ENCODE measurements at places on chromosomes 7 and 10.

DNA sequence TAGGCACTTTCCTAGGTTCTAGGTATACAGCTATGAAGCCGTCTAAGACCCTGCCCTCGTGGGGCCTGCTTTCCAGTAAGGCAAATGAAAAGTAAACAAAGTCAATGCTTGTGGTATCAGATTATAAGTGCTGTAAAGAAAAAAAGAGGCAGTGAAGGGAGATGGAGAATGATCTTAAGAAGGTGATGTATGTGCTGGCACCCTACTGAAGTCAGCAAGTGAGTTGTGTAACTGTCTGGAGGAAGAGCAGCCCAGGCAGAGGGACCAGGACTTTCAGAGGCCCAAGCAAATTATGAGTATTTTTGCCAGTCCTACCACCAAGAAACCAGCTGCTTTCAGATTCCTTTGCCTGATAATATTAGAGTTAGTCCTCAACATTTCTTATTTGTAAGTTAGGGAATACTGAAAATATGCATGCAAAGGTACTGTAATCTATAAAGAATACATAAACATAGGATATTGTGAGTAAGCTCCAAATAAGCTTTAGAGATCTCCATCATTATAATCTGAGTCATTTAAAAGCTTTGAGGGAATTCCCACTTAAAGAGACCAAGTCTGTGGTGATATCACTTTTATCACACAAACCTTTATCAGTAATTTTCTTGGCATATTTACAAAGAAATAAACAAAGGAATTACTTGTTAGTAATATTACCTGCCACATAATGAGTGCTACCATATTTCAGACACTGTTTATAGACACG, 329.2 kb upstream of the LRGUK start:
- peak; percentile 51 for DNase-seq

DNA sequence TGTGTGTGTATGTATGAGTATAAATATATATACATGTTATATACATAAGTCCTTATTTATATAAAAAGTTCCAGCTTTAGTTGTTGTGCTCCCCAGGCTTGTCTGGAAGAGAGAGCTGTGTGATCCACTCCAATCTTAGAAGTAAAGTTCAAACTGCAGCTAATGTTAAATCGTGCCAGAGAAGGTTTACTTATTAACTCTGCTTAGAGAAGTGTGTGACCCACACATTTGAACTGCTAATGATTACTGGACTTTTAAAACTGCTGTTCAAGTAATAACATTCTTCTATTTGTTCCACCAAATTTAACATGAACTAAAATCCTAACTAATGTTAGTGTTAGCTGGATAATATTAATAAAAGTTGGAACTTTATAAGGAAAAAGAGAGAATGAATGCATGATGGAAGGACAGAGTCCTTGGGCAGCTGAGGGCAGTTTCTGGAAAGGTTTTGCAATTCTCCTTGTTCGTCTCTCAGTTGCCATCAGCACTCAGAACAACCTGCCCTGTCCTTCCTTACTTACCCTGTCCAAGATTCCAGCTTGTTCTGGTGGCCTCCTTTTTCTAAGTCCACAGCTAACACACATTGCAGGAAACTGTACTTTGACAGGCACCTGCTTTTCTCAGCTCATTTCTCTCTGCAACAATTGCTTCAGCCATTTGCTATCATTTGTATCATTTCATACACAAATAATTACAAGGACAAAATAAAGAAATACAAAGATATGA, 162.6 kb downstream of the FAM107B start:
- DNase-seq, result no peak

DNA sequence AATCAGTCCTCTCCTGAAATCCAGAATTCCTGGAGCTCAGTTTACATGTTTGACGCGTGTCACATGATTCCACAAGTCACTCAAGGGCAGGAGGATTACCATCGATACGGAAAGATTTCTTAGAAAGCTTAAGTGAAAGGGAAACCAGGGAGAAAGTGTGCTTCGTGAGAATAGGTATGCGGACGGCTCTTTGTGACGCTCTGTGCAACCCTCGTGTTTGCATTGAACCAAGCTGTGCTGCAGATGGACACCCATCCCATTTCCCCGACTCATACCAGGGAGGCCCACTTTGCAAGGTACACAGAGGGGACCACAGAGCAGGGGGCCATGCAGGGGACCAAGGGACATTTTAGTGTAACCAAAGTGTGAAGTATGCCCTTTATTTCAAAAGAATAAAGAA, 43.2 kb downstream of the IKZF1 start:
- DNase-seq, result no peak

GRCh38 chr7:157938211-157938610, 601.4 kb downstream of the DNAJB6 start:
- no peak for DNase-seq

DNA sequence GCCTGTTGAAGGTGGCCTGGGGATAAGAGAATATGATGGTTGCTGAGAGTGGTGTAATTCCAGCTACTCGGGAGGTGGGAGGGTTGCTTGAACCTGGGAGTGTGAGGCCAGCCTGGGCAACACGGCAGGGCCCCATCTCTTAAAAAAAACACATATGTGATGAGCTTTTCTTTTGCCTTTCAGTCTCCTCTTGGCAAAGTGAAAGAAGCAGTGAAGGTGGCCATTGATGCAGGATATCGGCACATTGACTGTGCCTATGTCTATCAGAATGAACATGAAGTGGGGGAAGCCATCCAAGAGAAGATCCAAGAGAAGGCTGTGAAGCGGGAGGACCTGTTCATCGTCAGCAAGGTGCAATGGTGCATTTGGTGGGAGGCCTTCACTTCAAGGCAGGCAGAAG, 3.1 kb downstream of the AKR1B10 start:
- no peak for DNase-seq

DNA sequence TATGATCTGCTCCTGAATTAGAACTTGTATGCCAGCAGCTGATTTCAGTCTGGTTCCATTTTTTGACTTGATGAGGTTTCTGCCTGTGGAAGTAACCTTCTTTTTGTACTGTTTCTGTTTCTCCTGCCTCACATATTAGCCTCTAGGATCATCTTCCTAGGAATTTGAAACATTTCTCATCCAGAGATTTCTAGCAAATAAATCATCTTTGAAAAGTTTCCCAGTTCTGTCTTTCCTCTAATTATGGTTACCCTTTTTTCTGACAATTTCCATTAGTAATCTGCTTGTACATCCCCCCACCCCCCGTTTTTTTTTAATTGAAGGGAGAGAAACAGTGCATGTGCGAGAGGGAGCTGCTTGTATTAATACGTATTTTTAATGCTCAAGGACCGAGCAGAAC, 92.2 kb downstream of the NRF1 start:
- DNase-seq, result no peak

DNA sequence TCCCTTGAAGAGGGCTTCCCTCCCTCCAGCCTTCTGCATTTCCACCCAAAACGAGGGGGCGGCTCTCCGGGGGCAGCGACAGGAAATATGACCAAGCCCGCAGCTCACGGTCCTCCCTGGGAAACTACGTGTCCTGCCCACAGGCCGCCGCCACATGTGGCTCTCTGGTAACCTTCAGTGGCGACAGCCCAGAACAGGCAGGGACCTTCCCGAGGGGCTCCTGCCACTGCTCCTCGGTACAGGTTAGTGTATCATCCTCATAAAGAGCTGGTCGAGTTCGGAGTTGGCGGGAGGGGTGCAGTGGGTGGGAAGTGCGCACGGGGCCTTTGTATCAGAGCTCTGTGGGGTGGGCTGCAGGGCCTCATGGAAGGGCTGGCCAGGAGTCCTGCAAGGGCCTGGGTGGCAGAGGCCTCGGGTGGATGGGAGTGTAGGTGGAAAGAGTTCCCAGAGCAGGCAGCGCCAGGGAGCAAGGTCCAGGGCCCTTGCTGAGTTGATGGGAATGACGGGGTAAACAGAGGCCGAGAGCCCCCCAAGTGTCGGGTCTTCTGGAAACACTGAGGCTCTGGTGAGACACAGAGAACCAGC, 66.0 kb downstream of the TCERG1L start:
- DNase-seq, result no peak

DNA sequence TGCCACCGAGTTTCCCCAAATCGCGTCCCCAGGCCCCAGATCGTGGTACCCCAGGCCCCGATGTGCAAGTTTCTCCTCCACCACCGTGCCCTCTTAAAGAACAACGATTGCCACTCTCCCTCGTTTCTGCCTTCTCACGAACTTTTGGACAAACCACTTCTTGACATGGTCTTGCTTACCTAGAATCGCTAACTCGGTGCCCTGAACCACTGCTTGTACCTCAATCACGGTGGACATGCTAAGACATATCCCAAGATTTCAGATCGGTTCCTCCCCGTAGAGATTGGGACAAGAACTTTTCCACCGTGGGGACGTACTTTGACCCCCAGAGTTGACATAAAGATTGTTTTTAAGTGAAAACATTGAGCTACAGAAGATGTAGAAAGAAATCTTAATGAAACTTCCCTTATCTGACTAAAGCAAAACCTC, 477 bp upstream of the ZC3HAV1 start:
- DNase-seq, result peak; percentile 17

GRCh38 chr10:31313396-31313795, 5.6 kb upstream of the ZEB1 start:
- no peak for DNase-seq

- peak; percentile 41 for DNase-seq
Observed at GRCh38 chr7:77799078-77799964, 748 bp downstream of the PHTF2 start.

DNA sequence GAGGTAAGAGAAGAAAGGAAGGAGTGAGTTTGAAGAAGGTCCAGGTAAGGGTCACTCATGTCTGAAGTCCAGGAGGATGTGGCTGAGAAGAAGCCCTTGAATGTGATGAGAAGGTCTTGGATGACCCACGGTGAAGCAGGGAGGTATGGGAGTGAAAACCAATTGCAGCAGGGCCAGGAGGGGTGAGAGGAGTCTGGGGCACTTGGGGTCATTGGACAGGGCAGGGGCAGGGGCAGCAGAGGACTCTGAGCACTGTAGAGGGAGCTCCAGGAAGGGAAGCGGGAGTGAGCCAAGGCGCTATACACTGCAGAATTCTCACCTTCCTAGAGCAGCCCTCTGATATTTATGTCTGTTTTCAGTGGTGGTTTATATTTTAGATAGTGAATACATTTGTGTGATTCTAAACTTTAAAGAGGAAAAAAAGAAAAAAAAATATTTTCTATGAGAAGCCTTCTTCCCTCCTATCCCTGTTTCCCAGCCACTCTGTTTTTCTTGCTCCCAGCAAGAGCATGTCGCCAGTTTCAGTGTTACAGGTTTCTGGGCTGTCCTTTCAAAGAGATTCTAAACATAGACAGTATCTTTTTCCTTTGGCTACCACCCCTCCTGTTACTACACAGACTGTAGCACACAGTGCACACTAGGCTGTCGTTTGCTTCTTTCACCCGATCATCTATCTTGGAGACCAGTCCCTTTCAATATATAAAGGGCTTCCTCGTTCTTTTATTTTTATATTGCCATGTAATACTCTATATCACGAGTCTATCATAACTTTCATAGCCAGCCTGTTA, 24.5 kb downstream of the BLVRA start:
- DNase-seq, result no peak

DNA sequence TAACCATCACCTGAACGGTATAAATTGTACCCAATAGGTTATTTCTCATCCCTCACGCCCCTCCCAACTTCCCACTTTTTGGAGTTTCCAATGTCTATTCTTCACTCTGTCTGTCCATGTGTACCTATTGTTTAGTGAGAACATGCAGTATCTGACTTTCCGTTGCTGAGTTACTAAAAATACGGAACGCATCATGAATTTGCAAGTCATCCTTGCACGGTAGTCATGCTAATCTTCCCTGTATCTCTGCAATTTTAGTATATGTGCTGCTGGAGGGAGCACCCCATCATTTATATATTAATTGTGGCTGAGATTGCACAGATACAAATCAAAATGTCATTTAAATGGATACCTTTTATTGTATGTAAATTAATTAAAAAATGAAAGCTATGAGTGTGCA, 75.7 kb upstream of the SFMBT2 start:
- no peak for DNase-seq

DNA sequence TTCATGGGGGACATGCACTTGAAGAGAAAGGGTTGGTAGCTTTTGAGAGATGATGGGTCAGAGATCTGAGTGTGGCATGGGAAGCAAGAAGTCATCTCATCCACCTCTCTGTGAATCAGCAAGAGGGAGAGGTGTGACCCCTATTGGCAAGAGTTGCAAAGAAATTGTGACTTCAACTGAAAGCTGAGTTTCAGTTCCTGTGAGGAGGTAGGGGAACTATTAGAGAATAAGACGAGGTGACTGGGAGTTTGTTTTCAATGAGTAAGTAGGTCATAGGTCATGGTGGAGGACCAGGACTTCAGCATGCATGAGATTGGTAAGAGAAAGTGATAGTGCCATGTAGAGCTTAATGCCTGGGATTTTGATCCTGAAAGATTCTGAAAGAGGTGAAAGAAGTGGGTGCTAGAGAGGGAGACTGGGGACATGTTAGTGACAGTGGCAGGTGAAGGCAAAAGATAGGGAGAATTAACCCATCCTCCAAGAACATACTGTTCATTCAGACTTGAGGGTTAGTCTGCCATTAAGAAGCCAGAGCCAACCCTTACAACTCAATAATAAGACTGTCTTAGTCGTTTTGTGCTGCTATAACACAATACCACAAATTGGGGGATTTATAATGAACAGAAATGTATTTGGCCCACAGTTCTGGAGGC, 75.5 kb upstream of the CAPZA2 start:
- peak; percentile 73 for DNase-seq

DNA sequence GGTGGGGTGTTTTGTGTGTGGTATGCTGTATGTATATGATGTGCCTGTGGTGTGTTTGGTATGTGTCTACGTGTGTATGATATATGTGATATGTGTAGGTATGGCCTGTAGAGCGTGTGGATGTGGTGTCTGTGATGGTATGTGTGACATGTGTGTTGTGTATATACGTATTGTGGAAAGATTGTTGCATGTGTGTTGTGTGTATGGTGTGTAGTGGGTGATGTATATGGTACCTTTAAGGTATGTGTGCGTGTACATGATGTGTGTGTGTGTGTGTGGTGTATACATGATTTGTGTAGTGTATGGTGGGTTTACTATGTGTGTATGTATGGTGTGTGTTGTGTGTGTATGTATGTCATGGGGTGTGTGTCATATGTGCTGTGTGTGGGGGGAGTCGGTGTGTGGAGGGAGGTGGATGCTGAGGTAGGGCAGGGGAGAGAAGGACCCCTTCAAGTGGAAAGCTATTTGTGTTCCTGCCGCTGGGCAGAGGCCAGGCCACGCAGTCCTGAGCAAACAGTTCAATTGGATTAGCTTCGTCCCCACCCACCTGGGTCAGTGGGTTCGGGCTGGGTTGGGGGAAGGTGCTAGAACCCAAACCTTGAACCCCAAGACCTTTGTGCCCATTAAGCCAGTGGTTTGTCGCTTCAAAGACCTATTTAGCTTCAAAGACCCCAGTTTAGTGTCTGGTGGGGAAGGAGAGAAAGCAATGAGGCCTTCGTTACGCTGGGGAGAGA, 1.9 kb upstream of the TRPV6 start:
- DNase-seq, result no peak

- DNase-seq, result peak; percentile 94
Observed at GRCh38 chr10:110273474-110273873, 31.2 kb downstream of the SMNDC1 start.

- DNase-seq, result no peak
Observed at GRCh38 chr10:52082307-52082706, 231.8 kb upstream of the DKK1 start.

DNA sequence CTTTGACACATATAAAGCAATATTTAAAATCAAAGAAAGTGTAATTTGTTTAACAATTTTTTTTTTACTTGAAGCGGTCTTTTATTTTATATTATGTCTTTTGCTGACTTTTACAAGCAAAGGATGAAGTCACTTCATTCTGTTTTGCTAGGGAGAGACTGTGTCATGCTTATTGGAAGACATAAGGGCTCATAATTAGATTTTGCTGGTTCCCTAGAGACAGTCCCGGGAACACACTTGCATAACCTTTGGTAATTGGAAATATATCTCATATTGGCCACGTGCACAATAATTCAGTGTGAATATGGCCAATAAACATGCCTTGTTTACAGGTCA, 448 bp upstream of the NET1 start:
- no peak for DNase-seq
